Motor neuron (in vitro differentiated cells): ENCODE measurements at places on chromosomes 13 and 19. TPM values are rescaled to one million over a fixed set of nuclear protein-coding genes. Genes with fewer than 3 reads are reported as not detected.

DNA sequence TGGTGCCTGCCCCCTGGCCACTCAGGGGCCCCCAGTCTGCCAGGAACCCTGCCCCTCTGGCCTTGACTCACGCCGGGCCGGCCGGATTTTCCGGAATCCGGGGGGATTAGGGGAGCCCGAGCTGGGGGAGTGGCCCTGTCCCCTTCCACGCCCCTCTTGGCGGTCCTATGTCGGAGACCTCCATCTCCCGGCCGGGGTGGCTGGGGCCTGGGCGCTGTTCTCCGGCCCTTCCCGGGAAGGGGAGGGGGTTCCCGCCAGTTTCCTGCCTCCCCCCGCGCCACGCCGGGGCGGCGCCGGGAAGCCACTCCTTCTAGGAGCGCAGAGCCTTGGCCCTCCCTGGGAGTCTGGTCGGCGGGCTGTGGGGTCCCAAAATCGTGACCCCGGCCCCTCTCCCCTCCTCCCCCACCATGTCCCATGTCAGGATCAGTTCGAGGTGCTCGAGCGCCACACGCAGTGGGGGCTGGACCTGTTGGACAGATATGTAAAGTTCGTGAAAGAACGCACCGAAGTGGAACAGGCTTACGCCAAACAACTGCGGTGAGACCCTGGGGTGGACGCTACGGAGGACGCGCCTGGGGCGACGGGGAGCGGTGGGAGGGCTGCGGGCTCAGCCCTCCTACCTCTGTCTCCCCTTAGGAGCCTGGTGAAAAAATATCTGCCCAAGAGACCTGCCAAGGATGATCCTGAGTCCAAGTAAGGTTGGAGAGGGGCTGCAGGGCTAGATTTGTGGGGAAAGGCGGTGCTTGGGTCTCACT is 1.3 kb downstream of the TRIP10 start:
- no peak for ATAC-seq

GJA3 gene
- 0.11 and 0.17 TPM in 2 replicates for total RNA-seq

DNA sequence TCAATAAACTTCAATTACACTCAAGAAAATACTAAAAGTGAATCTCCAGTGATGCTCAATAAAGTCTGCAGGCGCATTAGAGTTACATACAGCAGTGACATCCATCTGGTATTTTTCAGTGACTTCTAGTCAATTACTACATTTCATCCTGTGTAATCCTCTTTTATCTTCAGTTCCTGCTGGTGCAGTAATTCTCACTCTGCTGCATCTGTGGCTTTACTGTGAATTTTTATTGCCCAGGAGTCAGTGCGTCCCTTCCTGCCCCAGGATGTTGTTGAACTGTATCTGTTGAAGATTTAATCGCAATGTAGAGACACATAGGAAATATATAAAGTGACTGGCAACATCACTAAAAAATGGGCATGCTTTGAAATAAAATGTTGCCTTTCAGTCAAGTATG is 196.3 kb upstream of the TMTC4 start:
- no peak for ATAC-seq

DNA sequence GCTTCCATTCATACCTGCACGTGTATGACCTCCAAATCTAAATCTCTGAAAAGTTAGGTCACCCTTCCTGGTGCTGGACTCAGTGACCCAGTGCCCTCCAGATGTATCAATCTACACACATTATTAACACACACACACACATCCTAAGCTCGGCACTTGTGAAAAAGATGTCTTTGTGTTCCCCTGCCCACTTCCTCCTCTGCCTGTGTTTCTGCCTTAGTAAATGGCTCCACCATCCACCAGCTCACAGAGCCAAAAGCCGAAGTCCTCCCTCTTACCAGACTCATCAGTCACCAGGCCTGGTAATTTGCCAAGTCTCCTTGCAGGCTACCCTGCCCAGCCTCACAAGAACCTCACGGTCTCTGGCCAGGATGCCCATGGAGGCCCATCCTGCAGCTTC is 131.5 kb downstream of the SHISA2 start:
- ATAC-seq: no peak

DNA sequence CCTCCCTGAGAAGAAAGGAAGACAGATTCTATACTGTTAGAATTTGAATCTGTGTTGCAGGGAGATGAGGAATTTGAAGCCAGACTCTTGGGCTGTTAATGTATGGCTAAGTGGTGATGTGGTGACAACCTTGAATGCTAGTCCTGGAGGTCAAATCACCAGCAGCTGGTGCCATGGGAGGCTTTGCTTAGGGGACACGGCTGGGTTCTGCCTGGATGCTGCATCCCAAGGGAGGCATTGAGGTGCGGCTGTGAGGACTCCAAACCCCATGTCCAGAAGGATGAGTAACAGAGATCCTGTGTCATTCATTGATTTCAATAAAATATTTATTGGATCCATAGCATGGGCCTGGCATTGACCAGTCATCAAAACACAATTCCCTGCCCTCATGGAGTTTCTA is 42.3 kb downstream of the RFX2 start:
- no peak for ATAC-seq

DNA sequence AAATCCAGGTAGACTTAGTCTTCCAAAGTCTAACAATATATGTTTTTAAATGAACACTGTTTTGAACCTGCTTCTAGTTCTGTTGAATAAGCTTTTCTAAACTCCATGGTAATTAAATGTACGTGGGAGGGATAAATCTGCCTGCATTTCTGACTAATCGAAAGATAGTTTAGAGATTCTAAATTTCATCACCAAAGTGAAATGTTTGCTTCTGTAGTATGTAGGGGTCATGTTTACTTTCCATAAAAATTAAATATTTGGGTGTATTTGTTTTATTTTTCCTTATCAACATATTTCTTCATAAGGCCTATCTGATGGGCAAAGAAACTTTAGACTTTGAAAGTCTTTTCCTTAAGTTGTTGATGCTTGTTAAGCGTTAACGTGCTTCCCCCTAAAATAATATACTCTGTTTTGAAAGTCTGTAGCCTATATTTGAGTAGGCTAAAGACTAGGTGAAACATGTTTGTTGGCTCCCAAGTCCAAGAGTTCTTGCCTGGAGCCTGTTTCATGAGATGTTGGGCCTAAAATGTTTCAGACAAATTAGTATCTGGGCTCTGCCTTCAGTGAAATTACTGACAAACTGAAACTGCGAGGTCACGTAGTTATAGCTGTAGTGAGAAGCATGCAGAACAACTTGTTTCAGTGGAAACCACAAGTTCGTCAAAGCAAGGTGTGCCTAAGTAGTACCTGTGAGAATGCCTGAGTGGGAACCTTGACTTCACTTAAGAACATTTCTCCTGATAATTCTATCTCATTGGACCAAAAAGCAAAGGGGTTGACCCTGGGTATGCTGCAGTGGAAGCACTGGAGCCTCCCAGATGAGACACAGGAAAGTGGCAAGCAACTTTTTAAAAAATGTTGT is 126.2 kb downstream of the LMO7 start:
- no peak for ATAC-seq

ELOF1 gene
- total RNA-seq: 71.8 and 93.5 TPM in 2 replicates

DNA sequence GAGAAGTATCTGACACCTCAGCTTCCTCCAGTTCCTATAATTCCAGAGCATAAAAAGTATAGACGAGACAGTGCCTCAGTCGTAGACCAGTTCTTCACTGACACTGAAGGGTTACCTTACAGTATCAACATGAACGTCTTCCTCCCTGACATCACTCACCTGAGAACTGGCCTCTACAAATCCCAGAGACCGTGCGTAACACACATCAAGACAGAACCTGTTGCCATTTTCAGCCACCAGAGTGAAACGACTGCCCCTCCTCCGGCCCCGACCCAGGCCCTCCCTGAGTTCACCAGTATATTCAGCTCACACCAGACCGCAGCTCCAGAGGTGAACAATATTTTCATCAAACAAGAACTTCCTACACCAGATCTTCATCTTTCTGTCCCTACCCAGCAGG is 3.1 kb downstream of the KLF5 start:
- ATAC-seq: no peak

DNA sequence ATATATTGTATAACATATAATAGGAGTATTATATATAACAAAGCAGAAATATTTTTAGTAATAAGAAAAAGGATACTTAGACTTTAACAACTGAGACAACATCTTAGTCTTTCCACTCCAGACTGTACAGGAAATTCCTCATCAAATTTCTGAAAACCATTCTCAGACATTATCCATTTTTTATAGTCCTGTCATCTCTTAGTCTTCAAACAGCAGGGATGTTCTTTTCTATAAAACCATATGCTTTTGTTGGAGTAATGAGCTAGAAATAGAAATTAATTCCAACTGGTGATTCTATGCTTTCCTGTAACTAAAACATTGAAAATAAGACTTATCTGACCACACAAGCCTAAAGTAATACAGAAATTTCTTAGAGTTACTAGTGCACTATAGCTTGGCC is 82.2 kb upstream of the CSNK1A1L start:
- ATAC-seq: no peak

SIAH3 gene
- 3.3 and 4.6 TPM in 2 replicates for total RNA-seq
